ENCODE measurements at places on chromosomes 2 and 18.

DNA sequence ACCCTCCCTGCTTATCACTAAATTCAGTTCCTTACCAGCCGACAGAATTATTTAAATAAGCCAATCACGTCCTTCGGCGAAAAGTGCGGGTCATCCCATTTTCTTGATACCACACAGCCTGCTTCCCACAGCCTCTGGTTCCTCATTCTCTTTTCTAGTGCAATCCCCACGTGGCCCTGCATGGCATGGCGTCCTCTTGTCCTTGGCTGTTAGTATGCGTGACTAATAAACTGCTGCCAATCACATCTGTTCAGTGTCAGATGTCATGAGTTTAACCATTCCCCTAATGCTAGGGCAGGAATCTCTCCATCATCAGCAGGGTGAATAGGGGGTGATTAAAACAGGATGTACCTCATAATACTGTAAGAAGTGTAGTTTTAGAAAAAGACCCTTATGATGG is 62.8 kb upstream of the TSPYL6 start:
- DNase-seq, result no peak

DNA sequence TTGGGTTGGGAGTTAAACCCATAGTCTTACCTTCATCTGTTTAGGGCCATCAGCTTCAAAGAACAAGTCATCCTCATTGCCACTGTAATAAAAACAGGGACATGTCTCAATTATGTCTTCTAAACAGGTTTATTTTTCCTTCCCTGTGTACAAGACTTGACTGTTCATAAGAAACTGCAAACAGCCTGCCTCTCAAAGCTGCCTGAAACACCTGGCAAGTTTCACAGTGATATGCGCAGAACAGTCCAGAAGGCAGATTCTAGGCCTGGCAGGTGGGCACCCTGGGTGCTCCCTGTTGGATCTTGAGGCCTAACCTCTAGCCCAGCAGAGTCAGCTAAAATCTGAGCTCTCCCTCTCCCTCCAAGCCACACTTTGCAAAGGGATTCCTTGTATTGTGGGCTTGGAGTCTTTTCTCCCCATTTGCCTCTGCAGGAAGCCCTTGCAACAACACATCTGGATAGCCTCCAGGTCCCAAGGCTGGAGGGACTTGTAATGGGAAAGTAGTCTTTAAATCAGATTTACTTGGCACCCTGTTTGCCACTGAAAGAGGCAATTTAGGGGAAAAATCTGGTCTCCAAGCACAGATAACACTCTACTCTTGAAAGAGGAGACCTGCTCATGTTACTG is 930 bp downstream of the IL1B start:
- no peak for DNase-seq

DNA sequence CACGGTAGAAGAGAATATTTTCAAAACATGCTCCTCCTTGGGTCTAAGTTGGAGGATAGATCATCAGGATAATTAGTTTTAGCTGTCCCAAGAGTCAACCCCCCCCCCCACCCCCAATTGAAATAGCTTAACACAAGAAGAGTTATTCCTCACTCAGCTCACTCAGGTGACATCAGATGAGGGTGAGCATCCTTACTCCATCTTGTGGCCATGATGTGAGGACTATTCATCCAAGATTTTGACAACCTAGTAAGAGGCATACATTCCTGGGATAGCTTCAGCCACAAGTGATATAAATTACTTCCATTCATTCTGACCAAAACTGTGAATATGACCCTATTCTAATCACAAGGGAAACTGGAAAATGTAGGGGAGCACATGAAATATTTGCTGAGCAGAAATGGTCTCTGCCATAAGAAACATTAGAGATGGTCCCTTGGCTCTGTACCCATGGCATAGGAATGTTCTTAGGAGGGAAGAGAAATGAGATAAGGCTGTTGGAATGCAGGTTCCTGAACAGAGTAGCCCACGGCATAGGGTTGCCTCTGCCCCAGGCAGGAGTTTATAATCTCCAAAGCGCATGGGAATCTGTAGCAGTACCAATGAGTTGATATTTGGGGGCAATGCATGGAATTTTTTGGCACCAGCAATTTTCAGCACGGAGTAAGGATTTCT is 257.2 kb downstream of the CYRIA start:
- DNase-seq, result no peak

- no peak for DNase-seq
Observed at GRCh38 chr2:131104487-131105155, 515 bp upstream of the PLEKHB2 start.

- DNase-seq, result no peak
Observed at GRCh38 chr2:216388046-216388884, 16.0 kb upstream of the MARCHF4 start.

GRCh38 chr2:177989029-177989885 is 83.3 kb downstream of the PDE11A start:
- no peak for DNase-seq

DNA sequence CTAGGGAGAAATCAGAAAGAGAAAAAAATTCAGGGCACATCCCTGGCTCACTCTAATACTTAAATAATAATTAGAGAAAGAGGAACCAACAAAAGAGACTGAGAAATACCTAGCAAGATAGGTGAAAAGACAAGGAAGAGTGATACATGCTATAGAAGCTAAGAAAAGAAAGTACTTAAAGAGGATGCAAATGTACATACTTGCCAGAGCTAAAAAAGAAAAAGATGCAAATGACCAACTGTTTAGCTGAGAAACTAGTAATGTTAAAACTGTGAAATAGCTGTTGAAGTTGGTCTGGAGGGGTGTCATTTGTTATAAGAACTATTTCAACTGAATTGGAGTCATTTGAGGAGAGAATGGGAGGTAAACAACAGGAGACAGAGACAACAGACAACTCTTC is 412.2 kb downstream of the SPAG16 start:
- no peak for DNase-seq

DNA sequence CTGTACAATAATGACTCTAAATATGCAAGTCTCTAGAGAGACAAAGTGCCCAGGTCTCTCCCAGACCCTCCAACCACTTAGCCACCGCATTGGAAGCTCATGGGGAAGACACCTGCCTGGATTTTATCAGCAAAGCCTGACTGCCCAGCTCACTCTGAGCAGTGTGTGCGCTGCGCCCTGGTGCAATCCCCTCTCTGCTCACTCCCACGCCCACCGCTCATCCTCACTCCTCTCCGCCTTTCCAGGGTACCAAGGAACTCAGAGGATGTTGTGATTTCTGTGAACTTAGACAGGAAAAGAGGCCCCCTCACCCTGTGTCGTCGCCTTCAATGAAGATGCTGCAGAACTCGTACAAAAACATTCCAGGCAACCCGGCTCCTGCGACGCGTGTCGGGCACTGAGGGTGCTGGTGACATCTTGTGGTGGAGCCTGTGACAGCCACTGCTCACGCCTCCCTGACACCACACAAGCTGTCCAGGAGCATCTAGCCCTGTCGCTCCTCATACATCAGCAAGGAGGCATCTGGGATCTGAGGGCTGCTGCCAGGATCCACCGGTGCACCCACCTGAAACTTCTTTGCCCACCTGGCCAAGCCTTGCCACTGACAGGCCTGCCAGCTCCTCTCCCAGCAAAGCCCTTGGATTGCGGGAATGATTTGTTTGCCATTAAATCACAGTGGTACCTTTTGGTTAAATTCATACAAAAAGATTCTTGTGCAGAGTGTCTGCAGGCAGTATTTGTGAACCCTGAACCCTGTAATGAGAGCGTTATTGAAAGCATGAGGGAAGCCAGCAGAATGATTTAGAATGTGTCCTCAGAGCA is 220.4 kb downstream of the ZNF516 start:
- DNase-seq, result no peak

DNA sequence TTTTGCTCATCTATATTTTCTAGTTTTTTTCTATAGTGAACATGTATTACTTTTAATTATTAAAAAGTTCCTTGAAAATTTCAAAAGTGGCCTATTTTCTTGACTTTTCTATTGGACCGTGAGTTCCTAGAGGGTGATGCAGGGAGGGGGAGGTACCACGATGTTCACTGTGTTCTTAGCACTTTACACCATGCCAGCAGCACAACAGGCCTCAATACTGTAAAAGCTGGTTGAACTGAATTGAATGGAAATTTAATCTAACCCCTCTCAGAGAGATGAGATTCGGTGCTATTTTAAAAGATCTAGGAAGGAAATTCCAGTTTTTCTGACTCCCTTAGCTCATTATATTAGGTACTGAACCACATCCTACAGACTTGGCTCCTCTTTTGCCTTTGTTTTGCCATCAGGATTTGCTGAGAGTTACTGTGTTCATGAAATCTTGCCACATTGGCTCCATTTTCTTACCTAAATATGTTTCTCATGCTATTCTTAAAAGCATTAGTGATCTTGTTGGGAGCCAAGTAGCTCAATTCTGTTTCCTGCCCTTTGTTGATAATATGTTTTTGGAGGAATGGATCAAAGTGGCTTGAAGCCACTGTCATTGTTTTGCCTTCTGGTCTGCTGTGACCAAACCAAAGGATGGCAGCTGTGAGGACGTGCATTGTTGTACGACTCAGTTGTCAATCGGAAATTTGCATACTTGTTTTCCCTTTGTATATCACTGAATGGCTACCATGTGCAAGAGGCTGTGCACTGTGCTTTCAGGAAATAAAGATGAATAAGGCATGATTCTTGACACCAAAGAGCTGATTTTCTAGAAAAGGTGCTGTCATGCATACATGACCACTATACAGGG is 25.3 kb downstream of the MYO1B start:
- DNase-seq, result no peak

GRCh38 chr2:108266218-108266617 is 22.5 kb upstream of the SULT1C2 start:
- DNase-seq, result no peak

DNA sequence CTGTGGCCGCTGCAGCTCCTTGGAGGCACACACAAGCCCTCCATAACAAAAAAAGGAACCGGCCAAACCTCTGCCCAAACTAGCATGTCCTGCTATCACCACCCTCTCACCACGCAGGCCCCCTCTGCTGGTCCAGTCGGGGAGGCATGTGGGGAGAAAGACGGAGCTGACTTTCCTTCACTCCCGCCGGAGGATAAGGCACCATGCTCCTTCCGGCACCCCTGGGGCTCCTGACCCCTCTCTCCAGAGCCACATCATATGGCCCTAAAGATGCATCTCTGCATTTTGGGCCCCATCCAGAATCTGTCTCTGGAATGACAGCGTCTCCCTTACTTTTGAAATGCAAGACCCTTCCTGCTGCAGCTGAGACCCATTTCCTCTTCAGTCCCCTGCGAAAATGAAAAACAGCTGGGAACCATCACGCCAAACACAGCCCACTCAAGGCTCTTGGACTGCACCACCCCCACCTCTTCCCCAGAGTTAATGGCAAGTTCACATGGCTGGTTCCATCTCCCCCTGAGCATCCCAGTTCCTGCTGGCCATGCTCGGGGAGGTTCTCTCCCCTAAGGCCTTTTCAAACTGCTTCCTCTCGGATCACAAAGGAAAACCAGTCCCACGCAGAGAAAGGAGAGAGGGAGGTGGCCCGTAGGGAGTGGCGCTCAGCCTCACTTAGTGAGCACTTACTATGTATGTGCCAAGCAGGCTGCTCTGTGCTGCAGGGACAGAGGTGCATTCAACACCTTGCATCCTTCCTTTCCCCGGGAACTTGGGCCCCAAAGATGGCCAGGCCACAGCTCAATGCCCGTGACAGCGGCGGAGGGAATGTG is 35.2 kb upstream of the MLPH start:
- no peak for DNase-seq

DNA sequence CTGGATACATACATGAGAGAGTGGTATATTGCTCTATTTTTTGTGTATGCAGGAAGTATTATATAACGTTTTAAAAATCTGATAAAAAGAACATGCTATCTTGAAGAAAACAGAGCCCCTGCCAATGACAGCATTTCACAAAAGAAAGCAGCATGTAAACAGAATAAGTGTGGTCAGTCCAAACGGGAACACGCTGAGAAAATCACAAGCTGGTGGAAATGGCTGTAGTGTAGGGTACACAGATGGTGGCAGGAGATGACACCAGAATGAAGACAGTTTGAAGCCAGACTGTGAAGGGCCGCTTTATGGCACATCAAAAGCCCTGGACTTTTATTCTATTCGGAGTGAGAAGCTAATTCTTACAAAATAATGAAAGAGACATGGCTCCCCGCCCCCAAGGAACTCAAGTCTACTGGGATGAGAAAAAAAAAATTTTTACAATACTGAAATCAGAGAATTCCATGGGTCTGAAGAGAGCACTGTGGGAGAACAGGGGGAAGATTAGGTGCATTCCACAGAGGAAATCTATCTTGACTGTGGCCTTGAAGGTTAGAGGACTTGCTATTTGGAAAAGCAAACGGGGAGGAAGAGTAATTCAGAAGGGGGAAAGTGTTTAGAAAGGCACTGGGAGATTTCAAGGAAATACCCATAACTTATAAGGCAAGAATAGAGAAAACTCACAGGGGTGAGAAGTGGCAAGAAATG is 217.7 kb upstream of the SMAD7 start:
- DNase-seq, result no peak

GRCh38 chr2:15913146-15913545 is 27.2 kb upstream of the MYCN start:
- DNase-seq, result no peak

GRCh38 chr2:214504599-214505376 is 93.9 kb downstream of the VWC2L start:
- no peak for DNase-seq

DNA sequence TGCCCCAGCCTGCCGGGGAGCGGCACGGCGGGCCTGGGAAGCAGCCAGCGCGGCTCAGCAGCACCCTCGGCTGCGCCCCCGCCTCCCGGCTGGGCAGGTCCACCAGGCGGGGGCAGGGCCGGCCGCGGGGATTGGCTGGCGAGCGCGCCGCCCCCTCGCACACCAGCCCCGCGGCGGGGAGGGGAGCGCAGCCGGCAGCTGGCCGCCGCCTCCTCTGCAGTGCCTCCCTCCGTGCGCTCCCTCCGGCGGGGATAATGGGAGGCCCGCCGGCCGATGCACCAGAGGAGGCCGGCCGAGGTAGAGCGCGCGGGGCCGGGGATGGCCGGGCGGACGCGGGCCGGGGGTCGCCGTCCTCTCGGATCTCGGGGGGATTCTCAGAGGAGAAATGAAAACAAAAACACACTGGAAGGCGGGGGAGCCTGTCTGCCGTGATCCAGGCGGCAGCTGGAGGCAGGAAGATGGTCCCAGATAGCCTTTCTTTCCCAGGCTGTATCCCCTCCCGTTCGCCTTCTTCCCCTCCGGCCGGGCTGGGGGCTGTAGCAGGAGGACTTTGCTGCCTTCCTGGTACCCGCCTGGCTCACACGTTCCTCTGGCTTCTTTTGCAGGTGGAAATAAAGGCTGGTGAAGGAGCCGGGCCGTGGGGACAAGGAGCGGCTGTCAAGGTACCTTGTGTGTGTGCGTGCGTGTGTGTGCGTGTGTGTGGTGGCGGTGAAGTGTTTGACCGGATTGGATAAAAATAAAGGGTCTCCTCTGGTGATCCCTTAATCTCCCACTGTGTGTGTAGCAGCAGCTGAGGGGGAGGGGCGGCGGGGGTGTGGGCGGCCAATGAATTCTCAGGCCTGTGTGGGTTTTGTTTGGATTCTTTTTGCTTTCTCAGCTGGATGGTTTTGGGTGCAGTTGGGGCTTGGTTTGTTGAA is 18.1 kb downstream of the TET3 start:
- no peak for DNase-seq
